ENCODE measurements at places on chromosomes 7 and 10.
A peak's percentile ranks its signal among the peaks of the same experiment; 100 is the strongest.

DNA sequence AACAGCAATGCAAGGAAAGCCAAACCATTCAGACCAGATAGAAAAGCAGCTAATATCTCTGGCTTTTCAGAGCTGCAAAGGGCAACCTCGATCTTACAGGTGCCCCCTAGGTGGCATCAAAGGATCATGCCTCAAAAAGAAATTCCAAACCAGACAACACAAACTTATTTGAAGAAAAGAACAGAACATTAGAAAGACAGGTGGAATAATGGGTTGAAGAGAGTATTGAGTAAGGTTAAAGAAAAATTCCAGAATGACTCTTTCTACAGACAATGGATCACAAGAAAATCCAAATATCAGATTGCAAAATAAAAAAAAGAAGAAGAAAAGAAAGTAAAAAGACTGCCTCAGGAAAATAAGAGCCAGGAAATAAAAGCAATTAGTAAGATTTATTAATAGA is 213.7 kb downstream of the ELMO1 start:
- DNase-seq = peak; percentile 8

DNA sequence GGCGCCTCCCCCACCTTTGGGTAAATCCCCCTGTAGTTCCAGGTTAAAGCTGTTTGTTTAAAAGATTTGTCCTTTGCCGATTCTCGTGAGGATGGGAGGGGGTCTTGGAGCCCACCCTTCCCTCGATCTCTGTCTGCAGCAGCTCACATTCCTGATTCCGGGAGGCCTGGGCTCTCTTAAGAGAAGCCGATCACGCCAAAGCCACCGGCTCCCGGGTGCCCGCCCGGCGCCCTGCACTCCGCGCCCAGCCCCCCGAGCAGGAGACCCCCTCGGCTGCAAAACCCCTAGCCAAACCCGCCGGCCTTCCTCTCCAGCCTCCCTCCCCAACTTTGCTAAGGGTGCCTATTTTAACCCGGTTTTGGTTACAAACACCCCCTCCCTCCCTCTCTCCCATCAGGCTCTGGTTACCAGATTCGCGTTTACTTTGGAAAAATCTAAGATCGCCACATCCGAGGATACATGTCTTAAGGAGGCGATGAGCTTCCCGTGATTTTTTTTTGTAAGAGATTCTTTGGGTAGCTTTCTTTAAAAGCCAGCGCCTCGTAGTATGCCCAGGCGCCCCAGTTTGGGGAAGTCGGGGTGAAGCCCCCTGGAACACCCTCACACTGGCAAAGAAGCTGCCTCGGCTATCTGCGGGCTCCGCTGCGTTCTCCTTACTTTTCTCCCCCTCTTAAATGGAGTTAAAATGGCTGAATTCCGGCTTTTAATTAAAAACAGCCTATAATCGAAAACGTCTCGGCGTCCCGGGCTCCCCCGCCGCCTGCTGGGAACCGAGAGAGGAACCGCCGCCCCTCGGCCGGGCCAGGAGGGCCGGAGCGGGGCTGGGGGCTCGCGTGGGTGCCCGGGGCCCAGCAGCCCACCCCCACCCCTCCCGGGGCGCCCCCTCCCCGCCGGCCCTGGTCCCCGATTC is 983 bp downstream of the TNRC18 start:
- no peak for DNase-seq

GRCh38 chr10:114303556-114303955 is 64.5 kb downstream of the VWA2 start:
- DNase-seq = no peak

DNA sequence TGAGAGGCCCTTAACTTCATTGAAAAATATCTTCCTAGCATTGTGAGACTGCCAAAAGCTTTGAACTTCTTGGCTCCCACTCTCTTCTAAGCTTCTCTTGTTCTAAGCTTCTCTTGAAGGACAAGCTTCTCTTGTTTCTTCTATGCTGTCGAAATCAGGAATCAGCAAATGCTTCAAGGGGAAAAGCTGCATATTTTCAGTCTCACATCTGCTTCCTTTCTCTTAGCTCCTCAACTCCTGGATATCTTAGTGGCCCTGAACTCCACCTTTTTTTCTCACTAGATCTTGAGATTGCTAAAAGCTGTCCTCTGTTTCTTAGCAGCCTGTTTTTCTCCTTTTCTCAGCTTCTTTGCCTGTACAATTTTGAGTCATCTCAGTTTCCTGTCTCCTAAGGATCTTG is 73.0 kb downstream of the NEUROD6 start:
- DNase-seq = no peak

DNA sequence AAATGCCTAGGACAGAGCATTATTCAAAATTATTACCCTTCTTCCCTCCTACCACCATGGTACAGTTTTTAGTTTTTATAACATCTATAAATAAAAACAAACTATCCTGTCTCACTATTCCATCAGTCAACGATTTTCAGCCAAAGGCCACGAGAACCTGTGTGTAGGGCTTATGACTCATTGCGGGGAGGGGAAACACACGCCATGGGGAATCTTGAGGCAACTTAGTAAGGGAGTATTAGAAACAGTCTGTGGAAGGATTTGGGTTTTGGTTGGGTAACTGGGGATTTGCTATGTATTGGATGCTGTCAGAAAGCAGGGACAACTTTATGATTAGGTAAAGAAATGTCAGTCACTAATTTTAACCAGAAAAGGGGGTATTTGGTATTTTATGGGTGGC is 14.7 kb downstream of the GPR141 start:
- no peak for DNase-seq

DNA sequence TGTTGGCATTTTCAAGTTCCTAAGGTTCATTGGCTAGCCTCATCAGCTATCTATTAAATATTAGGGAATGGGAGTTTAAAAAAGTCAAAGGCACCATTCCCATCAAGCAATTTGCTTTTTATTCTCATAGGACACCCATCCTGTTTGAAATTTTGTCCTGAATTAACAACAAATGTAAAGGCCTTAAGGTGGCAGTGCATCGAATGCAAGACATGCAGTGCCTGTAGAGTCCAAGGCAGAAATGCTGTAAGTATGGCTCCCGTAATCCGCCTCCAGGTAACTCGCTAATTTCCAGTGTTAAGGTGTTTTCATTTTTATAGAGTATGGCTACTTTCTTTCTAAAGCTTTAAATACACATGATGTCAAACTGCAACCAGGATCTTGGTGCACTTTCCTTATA is 141.9 kb upstream of the SAMD8 start:
- DNase-seq = no peak

DNA sequence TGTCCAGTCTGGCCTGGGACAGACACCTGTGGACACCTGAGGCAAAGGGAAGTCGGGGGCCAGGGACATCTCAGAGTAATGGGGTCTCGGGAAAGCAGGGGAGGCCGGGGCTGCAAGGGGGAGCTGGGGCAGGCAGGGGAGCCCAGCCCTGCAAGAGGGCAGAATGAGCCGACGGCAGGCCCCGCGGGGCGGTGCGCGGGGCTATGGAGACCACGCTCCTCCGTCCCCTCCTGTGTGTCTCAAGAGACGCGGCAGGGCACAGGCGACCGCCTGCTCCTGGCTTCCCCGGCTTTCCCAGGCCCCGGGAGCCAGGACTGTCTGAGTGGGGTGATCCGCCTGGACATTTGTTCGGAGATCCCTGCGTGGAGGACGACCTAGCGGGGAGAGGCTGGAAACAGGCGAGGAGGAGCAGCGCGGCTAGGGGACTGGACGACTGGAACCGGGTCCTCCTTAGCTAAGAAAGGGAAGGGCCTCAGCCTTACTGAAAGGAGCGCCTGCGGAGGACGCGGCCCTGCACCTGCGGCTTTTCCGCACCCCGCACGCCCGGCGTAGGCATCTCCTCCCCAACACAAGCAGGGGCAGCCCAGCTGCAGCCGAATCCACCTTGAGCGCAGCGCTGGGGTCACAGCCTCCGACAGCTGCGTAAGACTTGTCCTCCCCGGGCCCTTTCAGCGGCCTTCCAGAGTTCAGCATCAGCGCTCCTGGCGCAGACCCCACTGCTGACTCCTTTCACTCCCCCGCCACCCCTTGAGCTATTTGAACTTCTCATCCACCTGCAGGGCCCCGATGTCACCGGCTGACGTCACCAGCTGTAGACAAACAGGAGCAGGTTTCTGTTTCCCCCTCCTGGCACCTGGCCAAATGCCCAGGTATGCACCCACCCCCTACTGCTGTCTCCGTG is 176.4 kb downstream of the ZNF248 start:
- no peak for DNase-seq

- no peak for DNase-seq
Observed at GRCh38 chr10:36119455-36119854, 477.4 kb upstream of the FZD8 start.

DNA sequence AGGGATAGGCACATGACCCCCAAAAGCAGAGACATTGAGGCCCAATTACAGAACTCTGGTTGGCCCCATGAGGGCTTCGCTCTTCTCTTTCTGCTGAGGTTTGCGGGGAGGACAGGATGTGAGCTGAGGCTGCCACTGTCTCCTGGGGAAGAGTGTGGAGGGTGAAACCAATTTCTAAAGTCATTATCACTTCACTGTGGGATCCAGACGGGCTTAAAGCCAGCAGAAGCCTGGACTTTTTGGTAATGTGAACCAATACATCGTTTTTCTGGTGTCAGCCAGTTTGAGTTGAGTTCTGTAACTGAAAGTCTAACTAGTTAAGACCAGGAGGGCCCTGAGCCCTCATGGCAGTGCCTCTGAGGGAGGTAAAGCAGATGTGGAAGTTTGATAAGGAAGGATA is 163.0 kb downstream of the MYOF start:
- DNase-seq = no peak

GRCh38 chr7:42726066-42726785 is 185.6 kb downstream of the C7orf25 start:
- no peak for DNase-seq

DNA sequence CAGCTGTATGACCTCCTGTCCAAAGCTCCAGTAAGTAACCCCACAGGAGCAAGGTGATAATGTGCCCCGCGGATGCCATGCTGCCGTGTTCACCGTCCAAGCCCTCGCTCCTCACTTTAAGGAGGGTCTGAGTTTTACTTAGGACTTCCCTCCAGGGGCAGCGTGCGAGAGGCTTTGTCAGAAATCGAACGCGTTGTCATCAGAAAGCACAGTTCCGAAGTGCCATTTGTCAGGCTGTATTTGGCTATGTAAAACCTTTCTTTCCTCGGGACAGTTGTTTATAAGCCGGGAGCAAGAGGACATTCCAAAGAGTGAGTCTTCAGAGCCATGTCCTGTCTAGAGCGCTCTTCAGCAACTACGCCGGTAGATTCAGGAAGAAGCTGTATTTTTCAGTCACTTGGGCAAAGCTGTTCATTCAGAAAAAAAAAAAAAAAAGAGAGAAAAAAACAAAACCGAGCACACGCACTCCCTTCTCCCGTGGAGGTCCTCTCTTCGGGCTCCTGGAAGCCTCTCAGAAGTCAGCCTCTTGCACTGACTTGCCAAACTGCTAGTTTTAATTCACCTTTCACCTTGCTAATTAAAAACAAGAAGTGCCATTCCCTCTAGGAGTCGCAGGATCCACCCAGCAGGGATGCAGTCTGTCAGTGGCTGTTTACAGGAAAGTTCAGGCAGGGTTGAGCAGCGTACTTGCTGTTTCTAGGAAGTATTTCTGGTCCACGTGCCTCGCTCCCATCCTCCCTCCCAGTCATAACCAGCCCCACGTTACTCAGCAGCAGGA is at the start of gene SEMA3E:
Gene SEMA3E, minus strand, starts transcription at position 676 of the 778 bp plus-strand sequence.
- peak; percentile 29 for DNase-seq

DNA sequence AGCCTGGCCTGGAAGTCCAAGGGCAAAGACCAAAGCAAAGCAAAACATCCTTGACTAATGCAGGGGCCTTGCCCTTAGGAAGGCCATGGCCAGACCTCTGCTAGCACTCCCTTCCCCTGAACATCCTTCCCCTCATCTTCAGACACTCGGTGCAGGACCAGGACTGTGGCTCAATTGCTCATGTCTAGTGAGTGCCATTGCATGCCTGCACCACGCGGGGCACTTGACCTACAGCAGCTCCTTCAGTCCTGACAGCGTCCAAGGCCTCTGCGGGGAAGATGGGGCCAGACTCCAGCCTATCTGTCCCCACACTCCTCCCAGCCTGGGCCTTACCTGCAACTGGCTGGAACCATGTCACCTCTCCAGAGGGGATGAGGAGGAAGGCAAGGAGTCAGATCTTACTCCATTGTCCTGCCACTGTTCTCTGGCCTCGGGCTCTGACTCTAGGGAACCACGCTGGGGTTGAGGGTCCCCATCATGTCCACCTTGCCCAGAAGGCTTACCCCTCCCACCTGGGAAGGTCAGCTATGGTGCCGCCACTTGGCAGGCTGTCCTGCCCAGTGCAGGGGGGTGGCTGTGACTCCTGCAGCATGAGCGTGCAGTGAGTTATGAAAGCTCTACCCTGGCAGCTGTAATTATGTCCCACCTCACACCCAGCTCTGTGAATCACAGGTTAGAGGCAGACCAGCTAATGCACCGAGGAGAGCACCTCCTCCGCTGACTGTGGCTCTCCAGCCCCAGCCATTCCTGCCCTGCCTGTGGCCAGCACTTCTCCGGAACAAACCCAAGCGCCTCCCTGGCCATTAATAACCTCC is 16.1 kb downstream of the DRGX start:
- no peak for DNase-seq

All from NCI-H510A treated with DMSO at 0.1 percent for 48 hours (cell line).